Mesothelial cell of epicardium (in vitro differentiated cells): ENCODE measurements at places on chromosomes 7 and 10. TPM values are rescaled to one million over a fixed set of nuclear protein-coding genes. Genes with fewer than 3 reads are reported as not detected.

GRCh38 chr7:87287738-87288341 lies 57.6 kb upstream of the CROT start:
- no peak for DNase-seq

GRCh38 chr7:98618786-98619185 lies 1.7 kb downstream of the NPTX2 start:
- DNase-seq: no peak

GRCh38 chr7:9192969-9193368 lies 759.6 kb downstream of the NXPH1 start:
- DNase-seq: no peak

GRCh38 chr7:80087051-80087770 lies 47.4 kb upstream of the GNAI1 start:
- DNase-seq: no peak

GRCh38 chr7:133344275-133344674 lies 91.4 kb downstream of the EXOC4 start:
- DNase-seq: no peak

DNA sequence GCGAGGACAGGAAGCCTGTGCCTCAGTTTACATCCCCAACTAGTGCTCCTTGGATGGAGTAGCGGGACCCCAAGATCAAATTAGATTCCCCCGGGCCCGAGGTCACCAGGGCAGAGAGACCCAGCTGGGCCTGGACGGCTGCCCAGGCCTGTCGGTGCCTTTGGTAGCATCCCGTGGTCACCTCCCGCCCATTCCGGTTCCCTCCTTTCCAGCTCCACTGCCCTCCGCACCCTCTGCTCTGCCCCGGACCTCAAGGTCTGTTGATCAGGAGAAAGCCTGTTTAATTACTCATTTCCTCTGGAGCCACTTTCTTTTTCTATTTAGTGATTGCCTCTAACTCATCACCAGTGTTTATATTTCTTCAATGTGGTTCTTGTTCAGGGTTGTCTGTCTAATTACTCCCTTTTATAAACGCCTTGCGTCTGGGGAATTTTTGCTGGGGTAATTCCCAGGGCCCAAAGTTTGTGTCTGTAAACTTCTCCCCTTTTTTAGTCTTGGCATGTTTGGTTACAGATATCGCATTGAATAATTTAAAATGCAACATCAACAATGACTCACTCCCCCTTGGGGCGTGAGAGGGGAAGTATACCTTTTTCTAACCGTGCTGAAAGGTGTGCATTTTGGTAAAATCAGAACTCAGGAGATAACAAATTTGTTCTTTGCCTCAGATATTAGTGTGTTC lies 1.9 kb downstream of the FOXK1 start:
- DNase-seq: no peak

GRCh38 chr10:12594448-12594944 lies 245.1 kb downstream of the CAMK1D start:
- DNase-seq: no peak

DNA sequence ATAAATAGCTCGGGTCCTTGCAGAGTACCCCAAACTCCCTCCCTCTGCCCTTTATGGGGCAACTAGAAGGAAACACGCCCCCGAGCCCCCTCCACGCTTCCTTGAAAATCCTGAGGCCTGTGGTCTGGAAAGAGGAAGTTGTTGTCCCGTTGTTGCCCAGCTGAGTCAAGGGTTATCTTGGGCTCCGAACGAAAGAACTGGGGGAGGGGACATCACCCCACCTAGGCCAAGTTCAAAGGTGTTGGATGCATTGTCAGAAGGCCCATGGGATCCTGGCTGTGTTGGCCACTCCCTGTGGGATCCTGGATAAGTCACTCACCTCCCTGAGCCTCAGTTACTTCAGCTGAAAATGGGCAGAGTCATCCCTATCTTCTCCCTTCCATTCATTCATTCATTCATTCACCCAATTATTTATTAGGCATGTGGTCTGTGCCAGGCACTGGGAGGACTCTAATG lies at the start of gene CCL24:
CCL24 (minus strand) TSS at position 26 of the 456 bp plus-strand sequence. CDS start 91 bp downstream, outside the sequence.
- DNase-seq: no peak

GRCh38 chr10:44948642-44949041 lies 11.0 kb upstream of the RASSF4 start:
- no peak for DNase-seq

DNA sequence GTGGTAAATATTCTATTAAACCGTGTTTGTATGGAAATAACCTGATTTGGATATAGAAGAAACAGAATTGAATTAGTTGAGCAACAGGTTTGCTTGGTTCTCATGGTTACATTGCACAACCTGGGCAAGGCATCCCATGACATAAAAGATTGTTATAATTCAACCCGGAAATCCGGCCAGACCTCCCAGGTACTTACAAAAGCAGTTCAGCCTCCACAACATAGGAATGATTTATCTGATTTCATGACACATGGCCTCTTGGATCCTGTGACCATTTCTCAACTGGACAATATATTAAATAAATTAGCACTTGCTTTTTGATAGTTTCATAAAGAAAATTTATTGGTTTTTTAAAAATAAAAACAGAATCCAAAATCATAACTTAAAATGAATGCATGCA lies 55.1 kb upstream of the PTPN12 start:
- DNase-seq: no peak

DNA sequence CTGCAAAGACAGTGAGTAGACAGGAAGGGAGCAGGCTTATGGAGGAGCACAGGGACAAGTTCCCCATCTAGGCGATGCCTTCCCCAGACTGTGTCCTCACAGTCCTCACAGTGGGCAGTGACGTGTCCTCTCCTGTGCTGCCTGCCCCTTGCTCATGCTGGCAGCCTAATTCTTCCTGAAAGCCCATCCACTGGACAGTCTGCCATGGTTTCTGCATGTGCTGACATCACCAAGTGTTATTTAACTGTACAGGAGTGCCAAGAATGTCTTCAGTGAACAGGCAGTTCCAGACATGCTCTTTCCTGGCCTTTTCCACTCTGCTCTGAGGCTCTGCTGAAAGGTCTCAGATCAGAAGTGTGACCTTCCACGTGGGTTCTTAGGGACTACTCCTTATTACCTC lies 54.1 kb downstream of the ZNF248 start:
- DNase-seq: no peak

- no peak for DNase-seq
Observed at GRCh38 chr7:74282748-74283459, 6.3 kb upstream of the CLIP2 start.

Gene SUN3
- total RNA-seq: not detected in 3 replicates

Gene CACNA2D1
- total RNA-seq: 14.7 to 15.7 TPM (median 14.7 TPM) in 3 replicates

Gene GNGT1
- not detected in 3 replicates for total RNA-seq

Gene SLC16A9
- 16.0 to 18.0 TPM (median 17.6 TPM) in 3 replicates for total RNA-seq

Gene MBLAC1
- total RNA-seq: 2.9 to 3.5 TPM (median 2.9 TPM) in 3 replicates

- no peak for DNase-seq
Observed at GRCh38 chr10:113849946-113850345, 3.9 kb downstream of the DCLRE1A start.

DNA sequence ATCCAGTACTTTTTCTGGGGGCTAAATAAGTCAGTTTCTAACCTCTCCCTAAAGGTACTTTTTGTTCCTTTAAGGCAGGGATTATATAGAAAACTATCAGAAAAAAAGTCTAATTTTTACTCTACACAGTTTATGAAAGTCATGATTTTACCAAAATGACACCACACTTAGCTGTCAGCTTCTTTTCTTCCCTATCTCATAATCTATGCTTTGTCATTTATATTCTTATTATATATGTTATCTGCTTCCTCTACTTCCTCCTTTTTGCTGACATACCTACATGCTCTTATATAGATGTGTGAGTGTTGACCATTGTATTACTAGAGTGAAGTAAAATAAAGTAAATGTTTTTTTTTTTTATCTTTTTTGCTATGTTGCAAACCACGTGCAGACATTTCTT lies 203.9 kb upstream of the CHRM2 start:
- no peak for DNase-seq

Gene NCF1
- 0.27 to 0.47 TPM in 2 of 3 replicates, not detected in the other for total RNA-seq

DNA sequence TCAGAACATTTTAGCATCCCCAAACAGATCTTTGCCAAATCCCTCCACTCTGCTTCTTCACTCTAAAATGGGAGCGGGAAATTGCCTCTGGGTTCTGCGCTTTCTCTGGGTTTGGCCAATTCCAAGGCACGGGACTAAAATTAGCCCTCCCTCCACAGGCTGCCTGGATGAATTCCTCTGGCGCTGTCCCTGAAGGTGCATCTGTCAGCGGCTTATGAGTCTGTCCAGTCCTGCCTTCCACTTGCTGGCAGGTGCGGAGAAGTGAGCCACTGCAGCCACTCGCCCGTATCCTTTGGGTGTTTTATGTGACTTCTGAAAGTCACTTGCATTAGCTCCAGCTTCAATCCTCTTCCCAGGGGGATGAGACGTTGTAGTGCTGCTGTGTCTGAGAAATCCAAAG lies 121.6 kb downstream of the SH2D4B start:
- no peak for DNase-seq

DNA sequence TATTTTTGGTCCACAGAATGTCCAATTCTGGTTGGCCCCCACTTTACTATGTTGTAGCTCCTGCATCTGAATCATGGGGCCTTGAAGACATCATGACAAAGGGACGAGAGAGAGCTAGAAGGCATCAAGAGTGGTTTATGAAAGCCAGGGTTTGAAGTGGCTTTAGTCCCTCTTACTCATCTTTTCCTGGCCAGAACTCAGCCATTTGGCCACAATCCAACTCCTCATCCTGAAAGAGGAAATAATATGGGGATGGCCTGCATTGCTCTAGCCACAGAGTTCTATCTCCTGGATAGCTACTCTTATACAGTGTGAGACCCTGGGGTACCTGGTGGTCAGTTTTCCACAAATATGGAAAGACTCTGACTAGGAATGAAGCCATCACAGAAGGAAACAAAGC lies 418.9 kb downstream of the XPNPEP1 start:
- no peak for DNase-seq

DNA sequence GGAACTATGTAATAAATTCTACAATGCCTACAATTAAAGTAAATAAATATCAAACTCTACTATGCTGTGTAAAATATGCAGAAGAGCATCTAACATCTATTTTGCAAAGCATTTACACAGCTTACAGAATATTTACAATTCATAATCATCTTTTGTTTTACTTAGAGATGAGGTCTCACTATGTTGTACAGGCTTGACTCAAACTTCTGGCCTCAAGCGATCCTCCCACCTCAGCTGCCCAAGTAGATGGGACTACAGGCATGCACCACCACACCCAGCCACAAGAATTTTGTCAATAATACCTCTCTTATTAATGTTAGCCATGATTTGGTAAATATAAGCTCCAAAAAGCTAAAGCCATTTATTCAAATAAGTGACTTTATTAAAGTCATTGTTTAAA lies 21.9 kb upstream of the CAV2 start:
- no peak for DNase-seq

Gene ACSM6
- total RNA-seq: not detected in 3 replicates

GRCh38 chr10:70991140-70992124 lies 103.1 kb upstream of the PCBD1 start:
- no peak for DNase-seq

DNA sequence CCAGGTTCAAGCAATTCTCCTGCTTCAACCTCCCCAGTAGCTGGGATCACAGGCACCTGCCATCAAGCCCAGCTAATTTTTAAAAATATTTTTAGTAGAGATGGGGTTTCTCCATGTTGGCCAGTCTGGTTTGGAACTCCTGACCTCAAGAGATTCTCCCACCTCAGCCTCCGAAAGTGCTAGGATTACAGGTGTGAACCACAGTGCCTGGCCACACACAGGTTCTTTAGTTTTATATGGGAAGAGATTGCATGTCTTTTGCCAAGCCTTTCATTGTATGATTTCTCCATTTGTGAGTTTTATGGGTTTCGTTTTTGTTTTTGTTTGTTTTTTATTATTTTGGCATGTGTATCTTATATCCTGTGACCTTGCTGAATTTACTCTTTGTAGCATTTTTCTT lies 40.9 kb downstream of the C1GALT1 start:
- no peak for DNase-seq

Gene BHLHA15
- total RNA-seq: 0.57 to 1.0 TPM in 2 of 3 replicates, not detected in the other

Gene SDHAF3
- 13.4 to 15.6 TPM (median 14.4 TPM) in 3 replicates for total RNA-seq

- DNase-seq: no peak
Observed at GRCh38 chr10:8670461-8670860, 616.0 kb downstream of the GATA3 start.

DNA sequence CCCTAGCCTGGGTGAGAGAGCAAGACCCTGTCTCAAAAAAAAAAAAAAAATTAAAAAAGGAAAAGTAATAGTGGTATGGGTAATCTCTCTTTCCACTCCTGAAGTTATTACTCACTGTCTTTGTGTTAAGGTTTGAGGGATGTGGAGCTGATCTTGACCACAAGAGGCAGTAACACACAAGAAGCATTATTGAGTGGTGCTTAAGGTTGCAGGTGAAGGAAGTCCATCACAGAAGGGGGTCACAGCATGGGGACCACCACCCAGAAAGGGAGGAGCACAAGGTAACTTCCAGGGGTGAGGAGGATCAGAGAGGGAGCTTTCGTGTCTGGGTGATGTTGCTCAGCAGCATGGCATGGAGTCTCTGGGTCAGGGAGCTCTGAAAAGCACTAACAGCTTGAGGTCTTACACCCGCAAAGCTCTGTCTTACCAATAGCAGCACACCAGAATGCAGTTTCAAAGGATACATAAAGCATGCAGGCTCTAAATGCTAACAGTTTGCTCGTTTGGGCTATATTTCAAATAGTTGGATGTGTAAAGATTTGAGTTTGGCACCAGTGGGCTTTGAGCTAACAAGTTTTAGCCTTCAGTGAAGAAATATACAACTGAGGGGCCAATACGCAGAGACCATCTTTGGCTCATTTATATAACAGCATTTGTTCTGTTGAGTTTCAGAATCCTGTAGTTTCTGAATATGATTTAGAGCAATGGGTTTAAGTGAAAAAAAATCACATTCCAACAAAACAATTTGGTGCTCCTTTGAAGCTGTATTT lies 100.4 kb upstream of the DNAJC1 start:
- DNase-seq: no peak

DNA sequence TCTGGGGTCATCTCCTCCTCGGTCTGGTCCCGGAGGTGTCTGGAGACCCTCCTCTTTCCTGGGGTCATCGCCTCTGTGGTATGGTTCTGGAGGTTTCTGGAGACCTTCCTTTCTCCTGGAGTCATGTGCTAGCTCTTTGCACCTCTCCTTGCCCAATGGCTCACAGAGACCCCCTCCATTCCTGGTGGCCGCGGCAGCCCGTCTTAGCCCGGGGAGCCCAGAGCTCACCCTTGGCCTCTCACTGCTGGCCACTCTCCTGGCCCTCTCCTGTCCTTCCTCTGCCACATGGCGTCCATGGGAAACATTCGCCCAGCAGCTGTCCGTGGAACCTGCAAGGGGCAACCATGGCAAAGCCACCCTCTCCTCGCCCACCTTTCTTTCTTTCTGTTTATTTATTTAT lies 20.2 kb upstream of the FOXL3 start:
- DNase-seq: no peak

GRCh38 chr10:75015442-75015841 lies 96.0 kb upstream of the SAMD8 start:
- no peak for DNase-seq

Gene SFTPA1
- total RNA-seq: not detected in 3 replicates

GRCh38 chr7:1149351-1149794 lies 10.6 kb downstream of the ZFAND2A start:
- no peak for DNase-seq

- peak; percentile 49 for DNase-seq
Observed at GRCh38 chr7:47786557-47787248, 161.6 kb downstream of the PKD1L1 start.

DNA sequence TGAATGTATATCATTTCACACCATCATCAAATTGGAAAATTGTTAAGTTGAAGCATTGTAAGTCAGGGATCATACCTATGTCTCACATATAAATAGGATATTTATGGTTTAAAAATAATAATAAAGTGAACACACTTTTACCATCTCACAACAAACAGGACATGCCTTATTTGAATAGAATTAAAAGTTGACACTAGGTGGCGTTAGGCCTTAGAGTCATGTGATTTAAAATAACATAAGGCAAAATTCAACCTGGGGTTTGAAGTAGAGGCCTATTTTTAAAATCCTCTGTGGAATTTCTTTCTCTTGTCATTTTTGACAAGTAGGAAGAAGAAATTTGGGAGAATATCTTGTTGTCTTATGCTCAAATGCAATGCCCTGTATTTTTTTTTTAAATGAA lies 184.7 kb upstream of the PCDH15 start:
- DNase-seq: no peak
